ENCODE measurements at places on chromosomes 7 and 10. TPM values are rescaled to one million over a fixed set of nuclear protein-coding genes. Genes with fewer than 3 reads are reported as not detected.
A peak's percentile ranks its signal among the peaks of the same experiment; 100 is the strongest.

Gene MINDY3
- total RNA-seq = 19.4 TPM

Gene AKR1C4
- total RNA-seq = not detected

Gene ASCC1
- 81.2 TPM for total RNA-seq

Gene TUBB8
- total RNA-seq = not detected

Gene LIPN
- not detected for total RNA-seq

Gene NUTM2E
- total RNA-seq = not detected

DNA sequence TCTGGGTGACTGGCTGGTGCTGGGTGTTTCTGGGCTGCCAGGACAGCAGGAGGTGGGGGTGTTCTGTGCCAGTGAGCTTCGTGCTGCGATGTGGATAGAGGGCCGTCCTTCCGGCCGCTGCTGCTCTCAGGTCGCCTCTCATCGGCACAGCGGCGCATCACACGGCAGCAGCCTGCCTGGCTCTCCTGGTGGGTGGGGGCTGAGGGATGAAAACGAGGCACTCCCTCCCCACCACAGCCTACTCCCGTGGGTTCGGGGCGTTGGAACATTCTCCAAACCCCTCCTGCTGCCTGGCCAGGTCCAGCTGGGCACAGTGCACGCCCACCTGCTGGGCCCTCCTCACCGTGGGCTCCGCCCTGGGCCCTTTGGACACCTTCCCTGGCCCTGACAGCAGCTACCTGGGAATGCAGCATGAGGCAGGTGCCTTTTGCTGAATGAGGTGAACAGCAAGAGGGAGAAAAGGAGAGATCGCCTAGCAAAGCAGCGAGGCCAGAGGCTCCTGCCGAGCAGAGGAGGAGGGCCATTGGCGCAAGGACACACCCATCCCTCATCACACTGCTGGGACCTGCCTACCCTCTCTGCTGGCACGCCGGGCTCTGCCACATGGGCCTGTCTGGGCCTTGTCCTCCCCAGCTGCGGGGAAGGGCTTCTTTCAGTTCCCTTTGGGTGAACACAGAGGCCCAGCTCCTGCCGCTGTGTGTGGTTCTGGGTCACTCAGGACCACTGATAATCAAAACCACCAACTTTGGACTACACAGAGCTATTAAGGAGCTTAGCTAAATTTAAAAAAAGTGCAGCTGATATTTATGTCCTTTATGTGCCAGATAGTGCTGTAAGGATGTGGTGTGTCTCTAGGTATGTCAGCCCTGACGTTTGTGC is 33.4 kb downstream of the INPP5A start:
- no peaks in the 10 kb centered on the region for H3K36me3 ChIP-seq
- no peak overlapping the region for H3K4me3 ChIP-seq
- H3K27ac ChIP-seq = peak overlapping the region; percentile 19
- peaks cover 2% of the 10 kb centered on the region for H3K4me1 ChIP-seq
- no peak for DNase-seq

DNA sequence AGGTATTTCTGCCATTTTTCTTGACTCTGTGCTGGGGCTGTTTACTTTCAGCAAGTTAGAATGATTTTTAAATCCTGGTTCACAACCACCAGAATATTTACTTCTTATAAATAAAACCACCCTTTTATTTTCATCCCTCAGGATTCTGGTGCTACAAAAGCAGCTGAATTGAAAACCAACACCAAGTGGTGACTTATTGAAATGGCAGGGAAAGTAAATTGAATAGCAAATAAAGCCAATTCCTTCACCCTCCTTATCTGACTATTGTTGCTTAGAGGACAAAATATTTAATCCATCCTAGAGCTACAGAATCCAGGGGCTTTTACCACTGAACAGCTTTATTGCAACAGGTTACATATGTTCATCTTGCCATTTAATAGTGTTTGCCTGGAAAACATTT is 828.6 kb upstream of the GHITM start:
- no peak for DNase-seq
- H3K4me3 ChIP-seq = no peak overlapping the region
- H3K27me3 ChIP-seq = no peaks in the 10 kb centered on the region
- no peak overlapping the region for H3K27ac ChIP-seq

DNA sequence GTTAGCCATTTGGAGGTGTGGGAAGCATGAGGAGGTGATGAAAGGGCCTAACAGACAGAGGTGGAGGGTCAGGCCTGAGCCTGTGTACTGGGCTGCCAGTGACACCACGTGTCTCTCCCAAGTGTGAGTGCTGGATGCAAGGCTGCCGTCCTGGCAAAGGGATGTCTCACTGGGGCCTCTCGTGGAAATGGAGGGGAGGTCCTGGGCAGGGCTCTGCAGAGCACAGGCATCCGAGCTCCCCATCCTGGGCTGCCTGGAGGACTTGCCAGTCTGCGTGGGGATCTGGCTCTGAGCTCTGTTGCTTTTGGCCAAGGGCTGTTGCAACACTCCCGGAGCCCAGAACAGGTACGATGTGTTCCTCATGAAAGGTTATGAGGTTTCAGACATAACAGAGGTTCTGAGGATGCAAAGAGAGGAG is 77.3 kb downstream of the GRK5 start:
- H3K27ac ChIP-seq = no peak overlapping the region
- DNase-seq = no peak
- H3K4me1 ChIP-seq = peaks cover 79% of the 10 kb centered on the region
- no peaks in the 10 kb centered on the region for H3K36me3 ChIP-seq
- no peaks in the 10 kb centered on the region for H3K27me3 ChIP-seq

DNA sequence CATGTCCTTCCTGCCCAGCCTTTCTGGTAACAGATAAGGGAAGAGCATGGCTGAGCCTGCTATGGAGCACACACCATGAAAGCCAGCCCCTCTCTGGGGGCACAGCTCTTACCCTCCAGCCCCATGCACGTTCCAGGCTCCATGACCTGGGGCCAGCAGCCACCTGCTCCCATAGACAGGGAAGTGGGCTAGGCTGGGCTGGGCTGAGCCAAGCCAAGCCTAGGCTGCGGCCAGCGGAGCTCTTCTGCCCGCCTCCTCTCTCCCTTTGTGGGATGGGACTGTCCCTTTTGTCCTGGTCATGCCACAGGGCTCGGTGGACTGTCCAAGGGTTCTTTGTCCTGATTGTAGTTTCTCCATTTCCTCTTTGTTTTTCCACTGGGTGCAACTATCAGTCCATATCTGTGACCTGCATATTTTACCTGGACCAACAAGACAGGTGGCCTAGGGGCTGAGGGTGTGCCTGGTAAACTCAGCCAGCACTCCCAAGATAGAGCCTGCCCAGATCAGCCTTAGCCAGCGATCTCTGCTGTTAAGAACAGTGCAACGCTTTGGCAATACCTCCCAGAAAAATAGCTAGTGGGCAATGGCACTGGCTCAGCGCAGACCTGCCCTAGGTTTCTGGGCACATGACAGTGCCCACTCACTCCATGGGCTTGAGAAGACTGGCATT is 97.2 kb upstream of the BTBD16 start:
- peaks cover 10% of the 10 kb centered on the region for H3K27me3 ChIP-seq
- no peaks in the 10 kb centered on the region for H3K4me1 ChIP-seq
- no peak for DNase-seq
- no peaks in the 10 kb centered on the region for H3K36me3 ChIP-seq
- H3K27ac ChIP-seq = no peak overlapping the region
- H3K4me3 ChIP-seq = no peak overlapping the region

DNA sequence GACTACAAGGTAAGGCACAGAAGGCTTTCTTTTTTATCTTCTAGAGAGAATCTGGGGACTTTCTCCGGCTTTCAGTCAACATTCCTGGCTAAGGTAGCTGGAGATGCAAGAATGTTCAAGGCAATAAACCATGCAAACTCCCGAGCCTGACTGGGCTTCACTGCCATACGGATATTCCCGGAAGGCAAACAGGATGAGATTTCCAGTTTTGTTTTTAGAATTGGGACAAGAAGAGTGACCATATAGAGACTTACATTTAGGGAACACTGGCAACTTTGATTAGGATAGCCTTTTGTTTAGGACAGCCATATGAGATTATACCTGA is 269 bp downstream of the CALD1 start:
- H3K4me3 ChIP-seq = no peak overlapping the region
- no peaks in the 10 kb centered on the region for H3K27me3 ChIP-seq
- no peak for DNase-seq
- H3K4me1 ChIP-seq = no peaks in the 10 kb centered on the region
- no peak overlapping the region for H3K27ac ChIP-seq

- DNase-seq = no peak
- no peak overlapping the region for H3K4me3 ChIP-seq
- no peak overlapping the region for H3K27ac ChIP-seq
- H3K27me3 ChIP-seq = peaks cover 8% of the 10 kb centered on the region
- no peaks in the 10 kb centered on the region for H3K36me3 ChIP-seq
Observed at GRCh38 chr7:16975712-16976111, 93.9 kb upstream of the AGR3 start.

- no peaks in the 10 kb centered on the region for H3K4me1 ChIP-seq
- H3K27ac ChIP-seq = no peak overlapping the region
- H3K36me3 ChIP-seq = no peaks in the 10 kb centered on the region
- DNase-seq = no peak
Observed at GRCh38 chr10:129397198-129397974, 69.7 kb upstream of the MGMT start.

- peaks cover 48% of the 10 kb centered on the region for H3K4me1 ChIP-seq
- no peak overlapping the region for H3K4me3 ChIP-seq
- H3K27ac ChIP-seq = no peak overlapping the region
- no peak for DNase-seq
Observed at GRCh38 chr7:135936497-135937217, 40.5 kb downstream of the MTPN start.

DNA sequence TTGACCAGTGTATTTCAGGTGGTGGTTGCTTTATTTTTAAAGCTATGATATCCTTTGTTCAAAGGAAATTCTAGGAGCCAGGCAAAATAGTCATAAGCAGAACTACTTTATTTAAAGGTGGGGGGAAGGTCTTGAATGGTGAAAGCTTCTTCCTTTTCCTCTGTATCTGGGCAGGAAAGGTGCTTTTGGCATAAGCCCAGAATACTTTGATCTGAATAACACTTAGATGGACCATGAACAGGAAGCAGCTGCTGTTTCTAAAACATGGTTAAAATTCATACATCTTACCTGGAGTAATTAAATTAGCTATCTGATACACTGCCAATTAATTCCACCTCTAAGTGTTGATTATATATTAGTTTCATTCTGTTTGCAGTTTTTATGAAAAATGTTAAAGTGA is 13.3 kb downstream of the ZNF804B start:
- no peaks in the 10 kb centered on the region for H3K27me3 ChIP-seq
- H3K27ac ChIP-seq = no peak overlapping the region
- no peaks in the 10 kb centered on the region for H3K36me3 ChIP-seq
- no peak for DNase-seq
- no peaks in the 10 kb centered on the region for H3K4me1 ChIP-seq

DNA sequence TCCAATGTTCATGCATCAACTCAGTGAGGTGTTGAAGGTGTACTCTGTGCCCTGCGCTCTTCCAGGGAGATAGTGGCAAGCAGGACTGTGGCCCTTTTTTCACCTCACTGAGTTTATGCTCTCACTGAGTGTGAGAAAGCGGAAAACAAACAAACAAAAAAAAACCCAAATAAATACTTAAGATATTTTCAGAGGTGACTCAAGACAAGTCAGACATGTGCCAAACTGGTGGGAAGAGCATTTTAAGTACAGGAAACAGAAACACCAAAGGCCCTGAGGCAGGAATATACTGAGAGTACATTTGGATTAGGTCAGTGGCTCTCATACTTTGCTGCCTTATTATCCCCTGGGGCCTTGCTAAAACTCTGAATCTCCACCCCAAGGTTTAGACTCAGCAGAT is 111.9 kb upstream of the IGFBP3 start:
- no peak overlapping the region for H3K27ac ChIP-seq
- no peaks in the 10 kb centered on the region for H3K36me3 ChIP-seq
- no peak for DNase-seq
- H3K4me1 ChIP-seq = no peaks in the 10 kb centered on the region
- no peak overlapping the region for H3K4me3 ChIP-seq
- H3K27me3 ChIP-seq = no peaks in the 10 kb centered on the region

DNA sequence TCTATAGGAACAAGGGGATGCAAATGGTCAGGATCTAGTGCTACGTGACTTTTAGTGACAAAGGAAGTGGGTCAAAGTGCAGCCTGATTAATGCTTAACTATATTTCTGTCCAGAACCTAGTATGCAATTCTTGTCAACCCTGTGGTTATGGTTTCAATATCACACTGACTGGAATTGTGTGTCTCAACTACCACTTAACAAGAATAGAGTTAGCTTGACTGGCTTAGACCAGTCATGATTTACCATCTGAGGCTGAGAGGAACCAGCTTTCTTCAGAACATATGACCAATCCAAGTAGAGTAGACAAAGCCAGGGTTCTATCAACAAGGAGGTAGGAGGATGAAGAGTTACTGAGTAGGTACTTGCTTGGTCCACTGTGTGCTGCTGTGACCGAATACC is 54.4 kb downstream of the MYPN start:
- no peaks in the 10 kb centered on the region for H3K36me3 ChIP-seq
- peak overlapping the region; percentile 25 for H3K27ac ChIP-seq
- DNase-seq = peak; percentile 16
- H3K4me3 ChIP-seq = peak overlapping the region; percentile 21

DNA sequence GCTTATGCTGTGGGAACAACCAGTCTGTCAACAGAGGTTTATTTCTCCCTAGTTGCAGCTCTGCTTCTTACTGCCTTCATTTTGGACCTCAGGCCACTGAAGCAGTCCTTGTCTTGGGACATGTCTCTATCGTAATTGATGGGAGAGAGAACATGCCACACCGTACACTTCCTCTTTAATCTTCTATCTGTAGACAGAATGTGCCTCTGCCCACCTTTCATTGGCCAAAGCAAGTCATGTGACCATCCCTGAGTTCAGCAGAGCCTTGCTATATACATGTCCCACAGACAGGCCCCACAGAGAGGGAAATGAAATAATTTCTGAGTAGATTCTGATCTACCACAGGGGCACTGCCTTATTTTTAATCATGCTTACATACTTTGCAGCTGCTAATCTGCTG is 98.0 kb downstream of the KCND2 start:
- H3K4me1 ChIP-seq = no peaks in the 10 kb centered on the region
- no peak overlapping the region for H3K27ac ChIP-seq
- H3K36me3 ChIP-seq = no peaks in the 10 kb centered on the region
- H3K4me3 ChIP-seq = no peak overlapping the region
- no peak for DNase-seq

DNA sequence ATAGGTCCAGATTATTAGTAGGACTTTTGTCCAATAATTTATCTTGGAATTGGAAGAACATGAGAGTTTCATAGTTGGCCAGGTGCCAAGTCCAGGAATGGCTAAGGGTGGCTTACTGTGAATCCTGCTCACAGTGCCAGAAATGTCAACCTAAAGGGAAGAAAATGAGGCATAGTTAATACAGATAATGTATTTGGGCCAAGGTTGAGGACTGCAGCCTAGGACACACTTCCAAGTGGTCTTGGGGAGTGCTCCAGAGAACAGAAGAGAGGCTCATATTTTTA is 78.2 kb downstream of the MAPK8 start:
- no peak overlapping the region for H3K4me3 ChIP-seq
- no peak for DNase-seq
- peaks cover 3% of the 10 kb centered on the region for H3K36me3 ChIP-seq
- H3K27ac ChIP-seq = peak overlapping the region; percentile 69
- H3K4me1 ChIP-seq = peaks cover 6% of the 10 kb centered on the region

- H3K27me3 ChIP-seq = no peaks in the 10 kb centered on the region
- no peak overlapping the region for H3K27ac ChIP-seq
- no peaks in the 10 kb centered on the region for H3K4me1 ChIP-seq
- no peaks in the 10 kb centered on the region for H3K36me3 ChIP-seq
- H3K4me3 ChIP-seq = no peak overlapping the region
Observed at GRCh38 chr7:13921062-13921461, 68.4 kb downstream of the ETV1 start.

GRCh38 chr10:113002449-113002777 is 52.4 kb downstream of the TCF7L2 start:
- no peak overlapping the region for H3K27ac ChIP-seq
- no peak overlapping the region for H3K4me3 ChIP-seq
- no peak for DNase-seq
- no peaks in the 10 kb centered on the region for H3K36me3 ChIP-seq
